ENCODE measurements at places on chromosomes 1 and 21.

DNA sequence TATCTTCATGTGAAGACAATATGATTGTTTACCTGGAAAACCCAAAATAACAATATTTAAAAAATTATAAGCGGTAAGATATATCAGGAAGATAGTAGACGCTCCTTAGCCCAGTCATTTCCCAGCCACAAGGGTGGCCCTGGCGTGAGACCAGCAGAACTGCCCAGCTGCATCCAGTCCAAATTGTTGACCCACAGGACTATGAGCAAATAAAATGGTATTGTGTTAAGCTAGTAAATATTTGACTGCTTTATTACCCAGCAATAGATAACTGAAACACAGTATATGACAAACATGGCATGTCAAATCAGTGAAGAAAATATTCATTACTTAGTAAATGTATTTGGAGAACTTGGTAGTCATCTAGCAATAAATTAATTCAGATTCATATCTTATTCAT is 294.3 kb upstream of the SPAG17 start:
- no peak for DNase-seq

- DNase-seq: no peak
Measured at GRCh38 chr1:172585348-172585747, 52.4 kb downstream of the SUCO start.

DNA sequence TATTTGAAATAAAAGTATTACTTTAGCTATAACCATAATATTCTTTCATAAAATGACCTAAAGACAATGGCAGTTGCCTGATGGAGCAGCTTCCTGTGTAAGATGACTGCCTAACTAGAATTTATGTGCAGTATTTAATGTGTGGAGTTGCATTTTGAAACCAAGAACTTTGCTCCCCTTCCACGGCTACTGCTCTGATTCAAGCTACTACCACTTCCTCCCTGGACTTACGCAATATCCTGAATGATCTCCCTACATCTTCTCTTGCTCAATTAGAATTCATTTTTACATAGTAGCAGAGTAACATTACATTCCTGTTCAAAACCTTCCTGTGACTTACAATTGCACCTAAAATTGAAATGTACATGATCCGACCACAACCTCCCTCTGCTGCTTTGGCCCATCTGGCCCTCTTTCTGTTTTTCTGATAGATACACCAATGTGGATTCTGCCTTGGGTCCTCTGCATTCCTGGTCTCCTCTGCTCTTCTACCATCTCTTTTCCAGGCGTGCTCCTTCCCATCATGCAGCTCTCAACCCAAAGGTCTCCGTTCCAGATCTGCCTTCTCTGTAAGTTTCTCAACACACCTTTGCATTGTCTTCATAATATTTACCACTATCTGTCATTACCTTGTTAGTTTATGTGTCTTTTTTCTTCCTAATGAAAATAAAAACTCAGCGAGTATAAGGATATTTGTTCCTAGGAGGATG is 47.4 kb upstream of the USP25 start:
- no peak for DNase-seq

DNA sequence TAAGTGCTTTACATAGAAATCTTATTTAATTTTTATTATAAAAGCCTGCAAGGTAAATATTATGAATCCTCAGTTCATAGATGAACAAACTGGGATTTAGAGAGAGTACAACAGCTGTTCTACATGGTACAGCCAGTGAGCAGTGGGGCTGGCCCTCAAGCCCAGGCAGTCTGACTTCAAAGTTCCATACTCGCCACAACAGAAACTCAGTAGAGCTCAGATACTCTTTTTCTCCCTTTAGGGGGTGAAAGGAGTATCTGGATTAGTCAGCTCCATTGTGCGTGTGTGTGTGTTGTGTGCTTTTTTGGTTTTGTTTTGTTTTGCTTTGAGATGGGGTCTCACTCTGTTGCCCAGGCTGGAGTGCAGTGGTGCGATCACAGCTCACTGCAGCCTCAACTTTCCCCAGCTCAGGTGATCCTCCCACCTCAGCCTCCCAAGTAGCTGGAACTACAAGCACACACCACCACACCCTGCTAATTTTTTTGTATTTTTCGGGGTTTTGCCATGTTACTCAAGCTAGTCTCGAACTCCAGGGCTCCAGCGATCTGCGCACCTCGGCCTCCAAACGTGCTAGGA is 378.5 kb downstream of the SMYD3 start:
- DNase-seq: no peak

GRCh38 chr1:37764414-37764825 is 500 bp downstream of the EPHA10 start:
- DNase-seq: no peak

- DNase-seq: no peak
Measured at GRCh38 chr1:107862064-107862463, 102.9 kb downstream of the VAV3 start.

DNA sequence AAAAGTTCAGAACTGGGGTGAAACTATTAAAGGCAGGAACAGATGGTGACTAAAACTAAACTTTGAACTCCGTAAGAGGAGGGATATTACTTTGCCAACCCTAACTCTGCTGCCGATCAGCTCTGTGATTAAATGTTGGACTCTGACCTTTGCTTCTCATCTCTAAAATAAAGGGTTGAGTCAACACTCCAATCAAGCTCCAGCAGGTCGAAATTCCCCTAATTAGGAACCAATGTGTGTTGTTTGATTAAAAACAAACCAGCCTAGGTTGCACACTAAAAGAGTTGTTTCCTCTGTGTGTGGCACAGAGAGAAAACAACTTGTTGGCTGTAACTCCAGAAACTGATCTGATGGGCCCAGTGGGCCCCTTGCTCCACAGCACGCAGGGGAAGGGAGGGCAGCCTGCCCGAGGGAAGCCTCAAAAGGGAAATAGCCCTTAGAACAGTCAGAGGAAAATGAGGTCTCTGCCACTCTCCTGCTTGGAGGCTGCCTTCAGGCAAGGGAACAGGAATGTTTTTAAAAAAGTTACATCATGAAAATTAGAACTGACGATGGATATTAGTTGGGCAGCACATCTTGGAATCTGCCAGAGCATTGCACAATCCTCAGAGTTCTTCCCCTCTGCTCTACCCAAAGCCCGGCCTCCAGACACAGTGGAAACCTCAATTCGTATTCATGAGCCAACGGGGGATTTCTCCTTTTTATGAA is 69.3 kb downstream of the KCTD3 start:
- no peak for DNase-seq
